SJSA1 (cell line): ENCODE measurements at places on chromosomes 11 and 22.

DNA sequence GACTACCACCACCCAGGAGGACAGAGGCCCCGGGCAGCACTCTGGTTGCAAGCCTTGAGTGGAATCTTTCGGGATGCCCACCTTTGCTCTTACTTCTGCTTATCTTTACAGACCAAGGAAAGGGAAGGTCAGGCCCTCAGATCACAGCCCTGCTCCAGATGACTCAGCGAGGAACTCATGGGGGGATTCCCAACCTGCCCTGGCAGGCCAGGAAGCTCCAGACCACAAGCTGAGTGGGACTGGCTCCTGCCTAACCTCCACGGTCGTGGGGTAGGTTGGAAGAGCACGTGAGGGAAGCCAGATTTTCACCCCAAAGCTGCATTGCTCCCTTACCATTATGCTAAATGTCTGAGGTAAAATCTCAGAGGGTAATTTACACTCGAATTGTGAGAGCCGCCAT lies 11.8 kb downstream of the TBC1D10A start:
- DNase-seq: peak; percentile 44

GRCh38 chr11:62398011-62398994 lies 20.5 kb upstream of the SCGB1A1 start:
- DNase-seq: no peak

- DNase-seq: peak; percentile 52
These were observed 44.0 kb downstream of the KIAA1671 start for GRCh38 chr22:24996420-24996952.

GRCh38 chr11:65973439-65974110 lies 12.0 kb downstream of the SART1 start:
- DNase-seq: no peak

DNA sequence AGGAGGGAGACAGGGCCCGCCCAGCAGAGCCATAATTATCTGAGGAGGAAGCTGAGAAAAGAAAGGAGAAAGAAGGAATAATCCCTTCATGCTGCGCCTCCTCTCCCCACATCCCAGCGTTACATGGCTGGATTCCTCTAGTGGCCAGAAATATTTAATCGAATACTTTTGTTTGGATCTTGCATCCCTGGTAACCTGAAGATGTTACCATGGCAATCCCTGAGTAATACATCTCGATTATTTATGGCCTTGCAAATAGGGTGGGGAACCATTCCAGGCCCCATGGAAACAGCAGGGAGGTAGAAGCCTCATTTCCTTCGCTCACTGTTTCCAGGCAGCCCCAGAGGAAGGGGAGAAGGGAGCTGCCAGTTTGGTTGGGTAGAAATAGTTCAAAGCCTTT lies 357.7 kb downstream of the BUD13 start:
- no peak for DNase-seq

DNA sequence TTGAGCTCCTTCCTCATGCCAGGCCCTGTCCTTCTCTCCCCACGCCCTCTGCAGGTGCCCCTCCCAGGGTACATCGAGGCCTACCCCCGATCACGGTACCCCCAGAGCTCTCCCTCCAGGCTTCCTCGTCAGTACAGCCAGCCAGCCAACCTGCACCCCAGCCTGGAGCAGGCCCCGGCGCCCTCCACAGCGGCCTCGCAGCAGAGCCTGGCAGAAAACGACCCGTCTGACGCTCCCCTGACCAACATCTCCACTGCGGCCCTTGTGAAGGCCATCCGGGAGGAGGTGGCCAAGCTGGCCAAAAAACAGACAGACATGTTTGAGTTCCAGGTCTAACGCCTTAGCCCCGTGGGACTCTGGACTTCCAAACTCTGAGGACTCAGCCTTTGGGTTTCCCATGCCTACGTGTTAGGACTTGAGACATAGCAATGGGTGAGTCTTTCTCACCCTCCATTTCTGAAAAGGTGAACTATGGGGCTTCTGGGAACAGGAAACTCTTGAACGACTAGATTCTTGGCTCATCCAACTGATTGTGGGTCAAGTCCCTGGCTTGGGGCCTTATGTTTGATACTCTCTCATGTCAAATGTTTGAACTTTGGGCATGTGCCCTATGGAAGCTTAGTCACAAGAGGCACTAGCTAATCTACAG lies 32.7 kb downstream of the C11orf91 start:
- DNase-seq: no peak
